ENCODE measurements at places on chromosomes 12 and 14. TPM values are rescaled to one million over a fixed set of nuclear protein-coding genes. Genes with fewer than 3 reads are reported as not detected.

DNA sequence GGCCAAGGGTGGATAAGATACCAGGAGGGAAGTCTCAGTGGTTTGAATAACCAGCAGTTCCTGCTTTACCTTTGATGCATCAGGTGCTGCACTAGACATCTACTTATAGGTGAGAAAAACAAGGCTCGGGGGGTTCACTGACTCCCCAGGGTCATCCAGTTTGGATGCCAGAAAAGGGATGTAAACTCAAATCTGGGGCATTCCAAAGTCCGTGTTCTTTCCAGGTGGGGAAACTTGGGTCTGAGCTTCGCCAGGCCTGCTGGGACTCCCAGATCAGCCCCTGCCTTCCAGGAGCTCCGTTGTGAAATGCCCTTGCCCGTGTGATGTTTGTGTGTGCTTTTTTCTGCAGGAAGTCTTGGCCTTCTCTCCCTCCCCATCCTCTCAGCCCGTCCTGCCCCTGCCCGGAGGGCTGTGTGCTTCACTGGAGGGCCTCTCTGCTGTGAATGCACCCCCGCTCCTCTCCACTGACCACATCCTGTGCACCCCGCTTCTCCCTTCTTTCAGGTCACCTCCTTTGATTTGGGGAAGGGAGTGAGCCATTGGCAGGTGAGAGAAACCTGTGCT is 42.1 kb downstream of the TSPAN9 start:
- DNase-seq: no peak

ASB2 gene
- total RNA-seq: 98.0 TPM

DNA sequence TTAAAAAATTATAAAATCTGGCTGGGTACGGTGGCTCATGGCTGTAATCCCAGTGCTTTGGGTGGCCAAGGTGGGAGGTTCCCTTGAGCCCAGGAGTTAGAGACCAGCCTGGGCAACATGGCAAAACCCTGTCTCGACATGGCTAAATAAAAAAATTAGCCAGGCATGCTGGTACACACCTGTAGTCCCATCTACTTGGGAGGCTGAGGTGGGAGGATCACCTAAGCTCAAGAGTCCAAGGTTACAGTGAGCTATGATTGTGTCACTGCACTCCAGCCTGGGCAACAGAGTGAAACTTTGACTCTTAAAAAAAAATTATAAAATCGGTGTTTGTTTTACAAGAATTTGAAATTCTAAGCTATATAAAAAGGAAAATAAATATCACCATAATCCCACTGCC is 141.8 kb downstream of the SLC38A6 start:
- no peak for DNase-seq

GRCh38 chr12:106522708-106523107 is 60.1 kb upstream of the RFX4 start:
- DNase-seq: no peak

GPR132 gene
- 51.3 TPM for total RNA-seq
